ENCODE measurements at places on chromosomes 6 and 20. TPM values are rescaled to one million over a fixed set of nuclear protein-coding genes. Genes with fewer than 3 reads are reported as not detected.

SPEF1 gene
- 2.3 TPM for polyA plus RNA-seq

KCNS1 gene
- polyA plus RNA-seq, result 0.55 TPM

RAB44 gene
- polyA plus RNA-seq, result 0.04 TPM

SDC4 gene
- 136 TPM for polyA plus RNA-seq

GGT7 gene
- 21.7 TPM for polyA plus RNA-seq

NFATC2 gene
- 1.7 TPM for polyA plus RNA-seq

EEF1A1 gene
- 18,033 TPM for polyA plus RNA-seq

TFEB gene
- 9.4 TPM for polyA plus RNA-seq

IP6K3 gene
- 1.1 TPM for polyA plus RNA-seq

GPR31 gene
- 0.10 TPM for polyA plus RNA-seq

ZBTB2 gene
- 14.4 TPM for polyA plus RNA-seq

PAK5 gene
- 0.60 TPM for polyA plus RNA-seq

C6orf52 gene
- 4.7 TPM for polyA plus RNA-seq

CTAGE9 gene
- polyA plus RNA-seq, result not detected

PBX2 gene
- 191 TPM for polyA plus RNA-seq

TRAPPC3L gene
- polyA plus RNA-seq, result 0.27 TPM

FAM184A gene
- polyA plus RNA-seq, result 11.0 TPM

RAET1L gene
- not detected for polyA plus RNA-seq

RALGAPA2 gene
- 21.8 TPM for polyA plus RNA-seq

FRMD1 gene
- polyA plus RNA-seq, result 31.2 TPM

E2F1 gene
- 14.6 TPM for polyA plus RNA-seq

WFDC13 gene
- polyA plus RNA-seq, result not detected

SUMO4 gene
- polyA plus RNA-seq, result 0.55 TPM

SMOC2 gene
- 24.8 TPM for polyA plus RNA-seq

NUP43 gene
- 37.7 TPM for polyA plus RNA-seq

CST2 gene
- not detected for polyA plus RNA-seq

ANGPT4 gene
- polyA plus RNA-seq, result 0.18 TPM

SLC22A23 gene
- polyA plus RNA-seq, result 16.3 TPM

F13A1 gene
- 17.0 TPM for polyA plus RNA-seq

CTCFL gene
- polyA plus RNA-seq, result 1.2 TPM

SIM1 gene
- 21.6 TPM for polyA plus RNA-seq

CENPW gene
- polyA plus RNA-seq, result 33.8 TPM

PSORS1C2 gene
- not detected for polyA plus RNA-seq

RIMS1 gene
- 2.3 TPM for polyA plus RNA-seq

CLPSL1 gene
- 0.39 TPM for polyA plus RNA-seq

PNLDC1 gene
- 0.13 TPM for polyA plus RNA-seq

SOD2 gene
- 100 TPM for polyA plus RNA-seq

PCK1 gene
- 6.3 TPM for polyA plus RNA-seq

SPATS1 gene
- polyA plus RNA-seq, result not detected

CD24 gene
- 843 TPM for polyA plus RNA-seq

ATXN1 gene
- 21.1 TPM for polyA plus RNA-seq

FAXC gene
- polyA plus RNA-seq, result 4.3 TPM

All from renal pelvis (tissue), 12 donors.